Stimulated activated CD4-positive, alpha-beta T cell treated with anti-CD3 and anti-CD28 coated beads, Interleukin-1b, Interleukin-23, amount 100 ng/mL, for 1 hour (primary cell): ENCODE measurements at places on chromosomes 1 and 21.
A peak's percentile ranks its signal among the peaks of the same experiment; 100 is the strongest.

- no peak for DNase-seq
Observed at GRCh38 chr1:108208724-108209446, 8.7 kb upstream of the SLC25A24 start.

GRCh38 chr1:95496773-95497172, 262.8 kb downstream of the RWDD3 start:
- no peak for DNase-seq

GRCh38 chr1:203593723-203594122, 32.9 kb upstream of the ATP2B4 start:
- peak; percentile 36 for DNase-seq

DNA sequence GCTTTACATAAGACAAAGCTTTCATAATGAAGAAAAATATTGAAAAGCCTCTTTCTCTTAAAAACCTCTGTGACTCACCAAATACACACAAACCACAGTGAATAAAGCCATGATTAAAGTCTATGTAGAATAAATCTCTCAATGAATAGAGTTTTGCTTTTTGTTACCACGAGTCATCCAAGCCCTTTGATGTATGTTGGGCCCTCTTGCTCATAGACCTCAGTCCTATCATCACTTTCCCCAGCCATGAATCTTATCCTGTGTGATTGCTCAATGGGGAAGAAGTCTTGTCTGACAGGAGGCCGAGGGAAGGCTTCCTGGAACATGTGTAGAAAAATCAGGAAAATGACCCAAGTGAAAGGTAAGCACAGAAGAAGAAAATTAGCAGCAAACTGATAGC, 60.8 kb downstream of the NGF start:
- no peak for DNase-seq

DNA sequence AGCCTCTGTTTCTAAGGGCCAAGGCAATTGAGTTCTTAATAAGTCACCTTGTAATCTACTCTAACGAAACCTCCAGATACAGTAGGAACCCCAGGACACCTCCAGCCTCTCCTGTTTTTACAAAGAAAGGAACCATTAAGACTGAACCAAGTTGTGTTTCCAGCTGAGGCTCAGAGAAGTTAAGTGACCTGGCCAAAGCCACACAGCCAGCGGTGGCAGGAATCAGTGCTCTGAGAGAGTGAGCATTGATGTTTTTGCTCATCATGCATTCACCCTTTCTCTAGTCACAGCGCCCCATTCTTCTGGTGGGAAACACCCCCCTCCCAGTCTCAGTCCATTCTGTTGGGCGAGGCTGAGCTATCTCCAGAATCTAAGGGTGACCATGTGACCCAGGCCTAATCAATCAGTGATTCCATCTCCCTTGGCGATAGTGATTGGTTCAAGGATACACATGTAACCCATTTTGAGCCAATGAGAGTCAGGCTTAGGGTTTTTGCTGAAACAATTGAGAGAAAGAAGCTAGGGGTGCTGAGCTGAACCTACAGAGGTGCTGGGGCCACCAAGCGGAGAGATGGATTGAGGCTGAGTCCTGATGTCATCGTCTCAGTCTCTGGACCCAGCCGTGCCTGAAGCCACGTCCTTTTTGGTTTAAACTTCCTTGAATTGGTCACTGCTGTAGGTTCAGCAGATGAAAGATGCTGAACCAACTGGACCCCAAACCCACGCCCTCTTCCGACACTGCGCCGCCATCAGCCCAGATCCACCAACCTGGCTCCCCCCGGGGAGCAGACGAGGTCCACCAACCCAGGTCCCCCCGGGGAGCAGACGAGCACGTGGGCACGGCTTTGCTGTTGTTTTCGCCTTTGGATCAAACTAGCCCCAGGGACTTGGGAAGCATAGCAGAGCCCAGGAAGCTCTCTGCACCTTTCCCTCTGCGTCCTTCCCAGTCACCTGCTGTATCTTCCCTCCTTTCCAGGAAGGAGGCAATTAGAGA, 28.0 kb upstream of the RERE start:
- DNase-seq, result no peak

GRCh38 chr1:193339401-193339800, 153.0 kb upstream of the B3GALT2 start:
- DNase-seq, result no peak

DNA sequence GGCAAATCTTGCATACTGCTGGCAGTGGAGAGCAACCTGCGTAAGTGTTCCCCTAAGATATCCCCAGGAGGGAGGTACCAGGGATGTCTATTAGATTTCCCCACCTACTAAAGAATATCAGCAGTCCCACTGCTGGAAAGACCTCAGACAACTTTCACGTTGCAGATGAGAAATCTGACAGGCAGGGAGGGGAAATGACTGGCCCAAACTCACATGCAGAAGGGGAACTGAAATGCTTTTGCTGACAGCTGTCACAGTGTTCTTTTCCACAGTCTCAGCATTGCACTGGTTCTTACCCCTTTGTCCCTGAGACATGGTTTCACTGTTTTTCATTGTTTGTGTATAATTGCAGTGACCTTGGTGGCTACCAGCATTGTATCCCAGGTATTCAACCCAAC, 84.8 kb upstream of the ATP1A1 start:
- DNase-seq, result no peak

- no peak for DNase-seq
Observed at GRCh38 chr1:209839875-209840546, 12.2 kb downstream of the UTP25 start.

- no peak for DNase-seq
Observed at GRCh38 chr1:174788981-174789380, 210.8 kb upstream of the CACYBP start.

DNA sequence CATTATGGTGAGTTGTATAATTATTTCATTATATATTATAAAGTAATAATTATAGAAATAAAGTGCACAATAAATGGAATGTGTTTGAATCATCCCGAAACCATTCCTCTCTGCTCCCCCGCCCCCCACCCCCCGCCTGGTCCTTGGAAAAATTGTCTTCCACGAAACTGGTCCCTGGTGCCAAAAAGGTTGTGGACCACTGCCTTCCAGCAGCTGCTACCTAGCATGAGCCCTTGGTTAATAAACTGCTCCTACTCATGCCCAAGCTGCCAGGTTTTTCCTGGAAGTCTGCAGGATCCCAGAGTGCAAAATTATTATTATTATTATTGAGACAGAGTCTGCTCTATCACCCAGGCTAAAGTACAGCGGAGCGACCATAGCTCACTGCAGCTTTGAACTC, 6.8 kb upstream of the IFNGR2 start:
- no peak for DNase-seq

DNA sequence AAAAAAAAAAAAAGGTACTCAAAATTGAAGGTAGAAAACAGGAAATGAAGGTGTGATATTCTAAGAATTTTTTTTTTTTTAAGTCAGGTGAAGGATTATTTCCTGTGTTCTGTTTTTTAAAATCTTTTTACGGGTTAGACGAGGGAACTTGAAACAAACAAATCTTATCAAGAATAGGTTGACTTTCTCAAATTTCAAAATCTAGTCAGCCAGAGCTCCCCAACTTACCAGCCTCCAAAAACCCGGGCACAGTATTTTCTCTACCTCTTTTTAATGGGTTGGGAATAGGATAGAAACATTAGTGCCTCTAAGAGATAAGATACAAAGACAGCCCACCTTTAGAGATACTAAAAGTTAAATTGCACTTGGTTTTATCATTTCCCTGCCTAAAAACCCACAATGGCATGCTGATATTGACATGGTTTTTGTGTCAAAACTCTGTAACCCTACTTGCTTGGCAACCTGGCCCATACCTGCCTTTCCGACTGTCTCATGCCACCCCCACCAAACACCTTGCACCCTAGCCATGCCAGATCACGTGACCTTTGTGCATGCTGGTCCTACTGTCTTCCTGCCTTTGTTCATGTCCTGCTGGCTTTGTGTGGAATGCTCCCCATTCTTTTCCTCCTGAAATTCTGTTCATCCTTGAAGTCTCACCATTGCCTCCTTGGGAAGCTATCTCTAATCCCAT, 4.2 kb downstream of the RCAN3 start:
- DNase-seq, result no peak

GRCh38 chr1:187092104-187092503, 263.4 kb downstream of the PLA2G4A start:
- DNase-seq, result no peak

DNA sequence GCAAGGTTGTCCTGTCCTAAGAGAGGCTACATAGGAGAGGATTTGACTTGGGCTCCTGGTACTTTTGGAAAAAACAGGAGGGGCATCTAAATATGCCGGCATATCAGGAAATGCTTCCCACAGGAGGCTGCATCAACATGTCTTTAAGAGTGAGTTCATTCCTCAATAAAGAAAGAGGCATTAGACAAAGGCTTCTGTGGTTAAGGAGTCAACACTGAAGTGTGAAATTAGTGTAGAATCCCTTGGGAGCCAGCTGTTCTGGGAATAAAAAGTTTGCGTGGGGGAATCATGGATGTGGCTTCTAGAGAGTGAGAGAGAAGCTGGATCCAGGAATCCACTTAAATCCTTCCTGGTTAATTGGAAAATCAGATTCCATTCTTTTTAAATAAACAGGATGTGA, 69.5 kb downstream of the DNM3 start:
- no peak for DNase-seq
